ENCODE measurements at places on chromosomes 12 and 14. TPM values are rescaled to one million over a fixed set of nuclear protein-coding genes. Genes with fewer than 3 reads are reported as not detected.
A peak's percentile ranks its signal among the peaks of the same experiment; 100 is the strongest.

Gene INHBC
- not detected for total RNA-seq

Gene TMEM253
- total RNA-seq: not detected

Gene SYT1
- total RNA-seq: not detected

- no peak for DNase-seq
These were observed 51.0 kb downstream of the SCFD1 start for GRCh38 chr14:30673071-30673470.

- DNase-seq: peak; percentile 12
These were observed 81.6 kb downstream of the ITPK1 start for GRCh38 chr14:93033983-93034670.

DNA sequence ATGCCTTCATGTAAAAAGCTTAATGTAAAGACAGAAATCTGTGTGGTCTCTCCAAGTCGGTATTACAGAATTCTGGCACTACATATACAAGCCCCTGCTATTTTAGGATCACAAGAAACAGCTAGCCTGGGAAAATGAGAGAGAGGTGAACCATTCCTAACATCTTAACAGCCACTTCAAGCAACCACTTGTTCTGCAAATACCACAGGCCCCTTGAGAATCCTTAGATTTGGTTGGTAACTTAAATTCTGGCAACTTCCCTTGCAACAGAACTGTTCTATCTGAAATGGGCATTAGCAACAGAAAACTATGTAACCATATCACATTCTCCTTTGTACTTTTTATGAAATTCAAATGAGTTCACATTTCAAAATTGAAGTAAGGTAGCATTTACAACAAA lies 68.5 kb downstream of the SPPL3 start:
- DNase-seq: no peak

DNA sequence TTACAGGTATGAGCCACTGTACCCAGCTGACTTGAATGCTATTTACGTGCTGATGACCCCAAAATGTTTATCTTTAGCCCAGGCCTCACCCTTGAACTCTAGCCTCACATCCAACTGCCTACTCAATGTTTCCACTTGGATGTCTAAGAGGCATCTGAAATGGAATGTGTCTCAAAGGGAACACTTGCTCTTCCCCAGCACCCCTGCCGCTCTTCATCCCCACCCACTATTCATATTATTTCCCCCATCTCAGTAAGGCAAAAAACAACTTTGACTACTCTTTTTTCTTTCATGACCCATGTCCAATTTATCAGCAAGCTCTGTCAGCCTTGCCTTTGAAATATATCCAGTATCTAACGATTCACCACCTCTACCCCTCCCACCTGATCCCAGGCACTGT lies 204.6 kb downstream of the PAWR start:
- no peak for DNase-seq

DNA sequence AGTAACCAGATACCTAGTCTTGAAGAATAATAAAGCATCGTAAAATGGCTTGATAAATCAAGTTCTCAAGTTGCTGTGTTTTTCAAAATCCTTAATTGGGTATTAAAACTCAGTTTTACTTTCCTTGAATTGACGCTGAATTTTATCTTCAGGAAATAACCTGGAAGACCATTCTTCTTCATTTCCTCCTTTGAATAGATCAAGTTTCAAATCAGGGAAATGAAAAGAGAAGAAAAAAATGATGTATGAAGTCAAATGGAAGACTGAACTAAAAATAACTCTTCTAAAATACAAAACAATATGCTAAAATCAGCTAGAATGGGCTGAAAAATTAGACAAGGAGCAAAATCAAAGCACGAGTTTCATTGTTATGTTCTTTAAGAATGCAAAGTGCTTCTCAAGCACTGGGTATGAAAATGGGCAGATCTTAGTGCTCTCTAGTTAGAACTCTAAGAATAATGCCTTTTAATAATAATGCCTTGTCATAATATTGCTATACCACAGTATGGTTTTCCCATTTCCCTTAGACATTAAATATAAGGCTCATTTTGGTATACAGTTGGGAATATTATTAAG lies 54.6 kb upstream of the CLEC14A start:
- no peak for DNase-seq
